GM23248 (cell line): ENCODE measurements at places on chromosomes 7 and 10.
A peak's percentile ranks its signal among the peaks of the same experiment; 100 is the strongest.

DNA sequence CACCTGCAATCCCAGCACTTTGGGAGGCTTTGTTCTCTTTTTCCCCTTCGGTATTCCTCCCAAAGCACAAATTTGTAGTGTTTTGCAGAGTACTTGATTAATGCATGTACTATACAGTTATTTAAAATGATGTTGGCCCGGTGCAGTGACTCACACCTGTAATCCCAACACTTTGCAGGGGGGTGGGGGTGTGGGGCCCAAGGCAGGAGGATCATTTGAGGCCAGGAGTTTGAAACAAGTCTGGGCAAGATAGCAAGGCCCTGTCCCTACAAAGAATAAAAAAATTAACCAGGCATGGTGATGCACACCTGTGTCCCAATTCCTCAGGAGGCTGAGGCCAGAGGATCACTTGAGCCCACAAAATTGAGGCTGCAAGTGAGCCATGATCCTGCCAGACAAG, 26.8 kb upstream of the FOXK1 start:
- no peak for DNase-seq

- peak; percentile 18 for DNase-seq
These were observed 579.8 kb downstream of the PARD3 start for GRCh38 chr10:34235164-34235832.

GRCh38 chr10:104069613-104070012, 16.1 kb downstream of the COL17A1 start:
- DNase-seq, result no peak

GRCh38 chr7:105600720-105601550, 19.6 kb upstream of the EFCAB10 start:
- DNase-seq, result peak; percentile 5

DNA sequence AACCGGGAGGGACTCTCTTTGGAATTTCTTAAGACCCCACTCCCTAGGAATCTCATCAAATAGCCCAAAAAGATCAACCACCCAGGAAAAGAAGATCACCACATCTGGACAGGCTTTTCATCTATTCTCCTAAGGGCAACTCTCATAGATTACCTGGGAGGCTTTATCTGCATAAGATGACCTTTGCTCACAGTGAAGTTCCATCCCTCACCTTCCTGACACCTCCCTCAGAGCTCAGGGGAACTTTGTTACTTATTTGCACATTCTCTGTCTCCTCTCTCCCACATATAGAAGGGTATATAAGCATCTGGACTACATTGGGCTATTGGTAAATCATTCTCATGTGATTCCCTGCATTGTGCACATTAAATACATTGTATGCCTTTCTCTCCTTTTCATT, 80.1 kb downstream of the ELMO1 start:
- no peak for DNase-seq

- DNase-seq, result no peak
These were observed 15.3 kb downstream of the NUDT5 start for GRCh38 chr10:12180221-12180974.

DNA sequence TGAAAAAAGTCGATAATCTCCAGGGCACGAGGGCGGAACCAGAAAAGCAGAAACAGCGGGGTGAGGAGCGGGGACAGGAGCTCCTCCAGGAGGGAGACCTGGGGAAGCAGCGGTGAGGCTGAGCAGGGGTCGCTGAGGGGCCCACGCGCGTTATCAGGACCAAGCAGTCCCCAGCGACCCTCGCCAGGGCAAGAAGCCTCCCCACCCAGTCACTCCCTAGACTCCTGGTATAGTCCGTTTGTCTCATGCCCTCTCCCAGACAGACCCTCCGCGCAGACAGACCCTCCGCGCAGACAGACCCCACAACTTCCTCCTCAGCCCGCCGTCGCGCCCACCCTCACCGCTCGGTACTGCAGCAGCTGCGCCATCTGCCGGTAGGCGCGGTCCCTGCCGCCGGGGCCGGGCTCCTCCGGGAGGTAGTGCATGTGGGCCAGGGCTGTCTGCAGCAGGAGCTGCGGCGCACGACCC, 6.3 kb downstream of the ATG9B start:
- peak; percentile 73 for DNase-seq

- peak; percentile 30 for DNase-seq
These were observed 23.6 kb downstream of the TMEM178B start for GRCh38 chr7:141097430-141097829.

DNA sequence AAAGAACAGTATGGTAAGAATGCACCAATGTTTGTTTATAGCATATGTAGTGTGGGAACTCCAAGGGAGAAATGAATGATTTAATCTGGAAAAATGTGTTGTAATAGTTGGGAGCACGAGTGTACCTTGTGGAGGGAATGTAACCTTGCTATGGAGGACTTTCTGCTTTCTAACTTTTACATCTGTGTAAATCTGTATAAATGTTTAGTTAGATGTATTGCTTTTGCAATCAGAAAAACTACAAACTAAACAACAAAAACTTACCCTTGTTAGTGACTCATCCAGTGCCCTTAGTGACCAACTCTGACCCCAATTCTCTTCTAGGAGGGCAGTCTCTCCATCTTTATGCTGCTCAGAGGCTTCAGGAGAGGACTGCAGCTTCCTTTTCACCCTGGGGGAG, 89.3 kb downstream of the CCNY start:
- DNase-seq, result peak; percentile 28
